ENCODE measurements at places on chromosomes 4 and X.

DNA sequence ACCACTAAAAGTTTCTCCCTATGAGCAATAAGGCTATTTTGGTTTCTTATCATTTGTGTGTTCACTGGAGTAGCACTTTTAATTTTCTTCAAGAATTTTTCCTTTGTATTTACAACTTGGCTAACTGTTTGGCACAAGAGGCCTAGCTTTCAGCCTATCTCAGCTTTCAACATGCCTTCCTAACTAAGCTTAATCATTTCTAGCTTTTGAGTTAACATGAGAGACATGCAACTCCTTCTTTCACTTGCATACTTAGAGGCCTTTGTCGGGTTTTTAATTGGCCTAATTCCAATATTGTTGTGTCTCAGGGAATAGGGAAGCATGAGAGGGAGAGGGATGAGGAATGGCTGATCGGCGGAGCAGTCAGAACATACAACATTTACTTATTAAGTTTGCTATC, 349.8 kb downstream of the OPHN1 start:
- no peaks in the 10 kb centered on the region for H3K27me3 ChIP-seq
- no peak for DNase-seq
- H3K4me3 ChIP-seq, result no peak overlapping the region
- H3K36me3 ChIP-seq, result no peaks in the 10 kb centered on the region

- DNase-seq, result no peak
- no peak overlapping the region for H3K4me3 ChIP-seq
- H3K27me3 ChIP-seq, result no peaks in the 10 kb centered on the region
- no peaks in the 10 kb centered on the region for H3K36me3 ChIP-seq
- no peak overlapping the region for H3K27ac ChIP-seq
- H3K4me1 ChIP-seq, result no peaks in the 10 kb centered on the region
Observed at GRCh38 chr4:165678236-165678935, 194.7 kb upstream of the TLL1 start.

- no peak overlapping the region for H3K27ac ChIP-seq
- no peak for DNase-seq
- no peak overlapping the region for H3K4me3 ChIP-seq
- H3K36me3 ChIP-seq, result no peaks in the 10 kb centered on the region
- no peaks in the 10 kb centered on the region for H3K4me1 ChIP-seq
Observed at GRCh38 chrX:20361890-20362262, 95.2 kb upstream of the RPS6KA3 start.

DNA sequence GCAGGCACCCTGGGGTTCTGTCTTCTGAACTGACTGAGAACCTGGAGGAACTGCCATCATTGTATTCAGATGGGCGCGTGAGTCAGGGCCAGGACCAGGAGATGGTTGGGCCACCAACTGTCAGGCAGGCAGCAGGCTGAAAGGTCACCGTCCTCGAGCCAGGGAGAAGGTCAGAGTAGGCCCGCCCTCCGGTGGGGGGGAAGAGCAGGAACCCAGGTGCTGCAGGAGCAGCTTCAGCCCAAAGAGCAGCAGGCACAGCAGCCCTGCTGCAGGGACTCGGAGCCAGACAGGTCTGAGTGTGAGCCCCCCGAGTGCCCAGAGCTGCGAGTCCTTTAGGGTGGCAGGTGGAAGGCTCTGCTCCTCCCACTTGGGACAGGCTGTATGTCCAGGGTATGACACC, 26.4 kb downstream of the WFS1 start:
- no peaks in the 10 kb centered on the region for H3K36me3 ChIP-seq
- H3K27me3 ChIP-seq, result no peaks in the 10 kb centered on the region
- H3K4me3 ChIP-seq, result no peak overlapping the region

DNA sequence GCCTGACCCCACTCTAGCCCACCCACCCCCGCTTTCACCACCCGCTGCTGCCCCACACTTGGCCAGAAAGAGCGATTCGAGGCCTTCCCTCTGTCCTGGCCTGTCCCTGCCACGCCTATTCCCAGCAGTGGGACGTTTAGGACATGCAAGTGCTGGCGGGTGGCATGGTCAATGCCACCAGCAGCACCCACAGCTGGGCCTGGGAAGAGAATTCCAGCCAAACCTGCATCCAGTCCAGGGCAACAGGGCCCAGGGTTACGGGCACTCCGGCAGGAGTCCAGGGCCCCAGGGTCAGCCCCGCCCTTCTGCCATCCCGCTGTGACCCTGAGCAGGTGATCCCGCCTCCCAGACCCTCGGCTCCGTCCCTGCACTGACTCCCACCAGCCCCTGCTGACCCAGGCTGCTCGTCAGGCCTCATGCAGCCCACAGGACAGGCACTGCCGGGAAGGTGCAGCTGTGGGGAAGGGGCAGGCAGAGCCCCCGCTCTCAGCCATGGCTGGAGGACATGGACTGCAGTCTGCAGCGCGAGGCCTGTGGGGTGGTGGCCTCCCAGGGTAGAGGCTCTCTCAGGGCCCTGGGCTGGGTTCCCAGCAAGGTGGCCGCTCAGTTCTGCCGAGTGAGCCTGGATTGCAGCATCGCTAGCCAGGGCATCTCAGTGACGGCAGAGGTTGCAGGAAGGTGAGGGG, 6.8 kb upstream of the HTRA3 start:
- peaks cover 2% of the 10 kb centered on the region for H3K27me3 ChIP-seq
- DNase-seq, result no peak
- no peaks in the 10 kb centered on the region for H3K4me1 ChIP-seq
- no peak overlapping the region for H3K4me3 ChIP-seq
- no peak overlapping the region for H3K27ac ChIP-seq

All from activated naive CD4-positive, alpha-beta T cell treated with anti-CD3 and anti-CD28 coated beads for 36 hours (primary cell).